ENCODE measurements at places on chromosomes 2 and 18.

- no peak for DNase-seq
These were observed 72.1 kb upstream of the NOSTRIN start for GRCh38 chr2:168730344-168730743.

- no peak for DNase-seq
These were observed 210.2 kb upstream of the PKDCC start for GRCh38 chr2:41837610-41838009.

DNA sequence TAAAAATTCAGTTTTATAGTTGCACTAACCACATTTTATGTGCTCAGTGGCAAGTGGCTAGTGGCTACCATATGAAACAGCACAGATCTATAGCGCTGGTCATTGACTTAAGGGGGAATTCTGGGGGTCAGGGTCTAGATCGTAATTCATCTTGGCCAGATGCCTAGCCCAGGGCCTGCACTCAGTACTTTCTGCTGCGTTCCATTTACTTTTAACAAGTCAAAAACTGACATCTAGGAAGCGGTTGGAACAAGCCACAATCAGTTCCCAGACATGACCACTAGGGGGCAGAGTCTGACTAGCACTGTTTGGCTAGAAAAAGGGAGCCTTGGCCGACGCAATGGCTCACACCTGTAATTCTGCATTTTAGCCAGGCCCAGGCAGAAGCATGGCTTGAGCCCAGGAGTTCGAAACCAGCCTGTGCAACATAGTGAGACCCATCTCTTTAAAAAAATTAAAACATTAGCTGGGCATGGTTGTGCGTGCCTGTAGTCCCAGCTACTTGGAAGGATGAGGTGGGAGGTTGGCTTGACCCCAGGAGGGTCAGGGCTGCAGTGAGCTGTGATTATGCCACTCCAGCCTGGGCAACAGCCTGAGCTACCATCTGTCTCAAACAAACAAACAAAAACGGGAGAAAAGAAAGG lies 9.0 kb upstream of the TMBIM1 start:
- DNase-seq, result peak; percentile 73

DNA sequence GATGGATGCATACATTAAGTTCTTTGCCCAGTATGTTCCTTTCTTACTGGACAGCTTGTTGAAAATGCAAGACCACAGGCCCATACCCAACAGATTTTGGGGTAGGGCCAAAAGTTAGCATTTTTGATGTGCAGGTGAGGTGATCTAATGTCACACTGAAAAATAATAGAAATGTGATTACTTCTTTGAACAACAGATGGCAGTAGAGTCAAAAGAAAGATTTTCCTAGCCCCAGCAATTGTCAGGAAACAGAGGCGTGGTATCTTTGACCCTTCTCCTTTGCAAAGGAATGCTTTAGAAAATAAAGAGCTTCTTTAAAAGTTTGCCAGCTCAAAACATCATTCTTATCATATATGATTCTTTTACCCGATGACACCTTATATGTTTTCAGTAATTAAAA lies 343.6 kb upstream of the SYT4 start:
- peak; percentile 30 for DNase-seq

DNA sequence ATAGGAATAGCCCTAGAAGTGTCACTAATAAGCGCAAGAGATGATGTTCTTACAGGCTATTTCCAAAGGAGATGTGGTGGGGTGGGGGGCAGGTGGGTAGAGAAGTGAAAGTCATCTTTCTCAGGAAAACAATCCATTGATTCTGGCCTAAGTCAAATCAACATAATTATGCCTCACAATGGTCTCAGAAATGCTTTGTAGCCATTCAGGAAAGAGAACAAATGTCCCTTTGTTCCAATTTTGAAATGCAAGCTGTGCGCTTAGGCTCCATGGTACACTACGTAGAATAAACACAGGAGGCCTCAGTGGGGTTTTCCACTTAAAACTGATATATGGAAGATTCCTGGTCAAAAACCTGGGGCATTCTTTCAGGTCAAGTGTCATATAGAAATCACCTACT lies 529.9 kb upstream of the KLHL29 start:
- no peak for DNase-seq

DNA sequence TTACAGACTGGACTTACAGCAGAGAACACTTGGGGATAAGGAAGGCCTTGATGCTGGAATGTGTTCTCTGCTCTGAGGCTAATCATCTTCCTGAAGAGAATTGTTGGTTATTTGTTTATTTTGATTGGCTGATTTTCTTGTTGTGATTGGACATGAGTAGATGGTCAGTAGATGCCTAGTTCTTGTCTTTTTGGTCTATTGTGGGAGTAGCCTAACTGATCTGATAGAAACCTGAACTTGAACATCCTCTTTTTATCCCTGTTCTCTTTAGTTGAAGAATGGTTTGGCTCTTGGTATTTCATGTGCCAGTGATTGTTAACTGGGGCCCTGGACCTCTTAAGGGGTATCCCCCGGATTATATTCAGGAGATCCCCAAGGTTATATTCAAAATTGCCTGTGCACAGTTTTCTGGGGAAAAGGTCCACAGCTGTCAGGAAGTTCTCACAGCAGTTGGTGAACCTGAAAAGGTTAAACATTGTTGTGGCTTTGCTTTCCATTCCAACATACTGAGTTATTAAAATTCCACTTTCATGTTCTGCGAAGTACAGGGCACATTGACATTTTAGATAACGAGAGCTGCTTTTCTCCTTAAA lies 13.6 kb downstream of the TWSG1 start:
- DNase-seq, result peak; percentile 22

GRCh38 chr2:224562831-224563230 lies 22.3 kb downstream of the CUL3 start:
- DNase-seq, result no peak

- DNase-seq, result no peak
These were observed 152.8 kb upstream of the FIGN start for GRCh38 chr2:163888591-163888990.
